Esophagus muscularis mucosa (tissue), 4 donors: ENCODE measurements at places on chromosomes 1 and 21.
A peak's percentile ranks its signal among the peaks of the same experiment; 100 is the strongest.

- DNase-seq: no peak
These were observed 9.3 kb downstream of the HNRNPU start for GRCh38 chr1:244854865-244855578.

- DNase-seq: no peak
These were observed 12.1 kb downstream of the ADARB1 start for GRCh38 chr21:45086337-45086958.

- DNase-seq: no peak
These were observed 46.5 kb downstream of the EDEM3 start for GRCh38 chr1:184708084-184708676.

- DNase-seq: no peak
These were observed 34.4 kb downstream of the CAPZB start for GRCh38 chr1:19450811-19451515.

- DNase-seq: no peak
These were observed 26.4 kb downstream of the SPATA21 start for GRCh38 chr1:16410803-16411202.

DNA sequence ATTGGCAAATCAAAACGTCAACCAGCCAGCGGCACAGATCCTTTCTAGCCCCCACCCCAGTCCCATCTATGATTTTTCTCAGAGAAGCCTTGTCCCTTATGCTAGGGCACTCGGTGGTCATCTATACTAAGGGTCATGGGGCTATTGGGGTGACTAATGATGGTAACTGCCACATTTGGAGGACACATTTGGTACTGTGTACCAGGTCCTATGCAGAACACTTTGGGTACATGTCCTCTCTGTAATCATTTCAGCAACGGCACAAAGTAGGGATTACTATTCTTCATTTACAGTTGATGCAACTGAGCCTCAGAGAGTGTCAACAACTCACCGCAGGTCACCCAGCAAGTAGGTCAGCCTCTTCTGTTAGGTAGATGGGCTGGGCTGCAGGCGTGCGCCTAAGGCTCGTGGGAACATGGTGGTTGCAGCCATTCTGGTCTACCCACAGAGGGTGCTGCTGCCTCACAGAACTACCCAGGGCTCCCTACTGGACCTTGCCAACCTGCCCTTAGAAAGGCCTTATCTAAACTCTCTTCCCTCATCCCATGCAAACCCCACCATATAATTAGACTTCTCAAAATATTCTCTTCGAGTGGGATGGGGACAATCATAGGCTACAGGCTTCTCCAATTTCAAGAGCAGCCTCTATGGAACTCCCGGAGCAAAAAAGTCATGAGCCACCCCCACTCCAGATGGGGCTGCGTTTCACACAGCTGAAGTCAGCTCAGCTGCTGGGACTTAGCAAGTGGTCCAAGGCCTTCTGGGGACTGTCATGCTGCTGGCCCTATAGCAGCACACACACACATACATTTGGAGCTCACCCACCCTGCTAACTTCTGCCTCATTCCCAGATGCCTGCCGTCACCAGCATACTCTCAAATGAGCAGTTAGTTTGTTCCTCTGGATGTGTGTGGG, 5.8 kb upstream of the SDHB start:
- DNase-seq: no peak

DNA sequence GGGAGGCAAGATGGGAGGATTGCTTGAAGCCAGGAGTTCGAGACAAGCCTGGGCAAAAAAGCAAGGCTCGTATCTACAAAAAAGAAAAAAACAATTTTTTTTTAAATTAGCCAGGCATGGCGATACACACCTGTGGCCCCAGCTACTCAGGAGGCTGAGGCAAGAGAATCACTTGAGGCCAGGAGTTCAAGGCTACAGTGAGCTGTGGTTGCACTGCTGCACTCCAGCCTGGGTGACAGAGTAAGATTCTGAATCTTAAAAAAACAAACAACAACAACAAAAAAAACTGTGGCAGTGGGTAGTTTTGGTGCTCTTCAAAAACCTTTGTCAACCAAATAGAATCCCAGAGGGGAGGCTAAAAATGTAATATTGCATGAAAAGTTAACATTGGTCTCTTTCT, 734 bp downstream of the PTPN22 start:
- DNase-seq: no peak

DNA sequence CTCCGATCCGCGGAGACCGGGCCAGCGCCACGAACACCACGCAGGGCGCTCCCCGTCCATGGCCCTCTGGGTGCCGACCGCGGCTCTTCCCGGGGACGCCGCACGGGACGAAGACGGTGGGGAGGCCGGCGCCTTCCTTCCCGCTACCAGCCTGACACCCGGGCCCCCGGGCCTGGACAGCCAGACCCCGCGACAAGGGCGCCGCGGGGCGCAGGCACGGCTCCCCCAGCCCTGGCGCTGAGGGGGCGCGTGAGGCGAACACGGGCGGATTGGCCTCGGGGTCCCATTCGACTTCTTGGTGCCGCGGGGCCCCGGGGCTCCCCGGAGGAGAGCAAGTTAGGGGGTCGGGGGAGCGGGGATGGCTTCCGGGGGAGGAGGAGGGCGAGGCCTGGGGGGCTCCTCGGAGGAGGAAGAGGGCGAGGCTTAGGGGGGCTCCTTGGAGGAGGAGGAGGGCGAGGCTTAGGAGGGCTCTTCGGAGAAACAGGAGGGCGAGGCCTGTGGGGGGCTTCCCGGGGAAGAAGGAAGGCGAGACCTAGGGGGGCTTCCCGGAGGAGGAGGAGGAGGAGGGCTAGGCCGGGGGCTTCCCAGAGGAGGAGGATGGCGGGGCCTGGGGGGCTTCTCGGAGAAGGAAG, 537 bp upstream of the KLHL17 start:
- DNase-seq: no peak

GRCh38 chr1:31830511-31830910, 14.7 kb upstream of the SPOCD1 start:
- DNase-seq: peak; percentile 78

DNA sequence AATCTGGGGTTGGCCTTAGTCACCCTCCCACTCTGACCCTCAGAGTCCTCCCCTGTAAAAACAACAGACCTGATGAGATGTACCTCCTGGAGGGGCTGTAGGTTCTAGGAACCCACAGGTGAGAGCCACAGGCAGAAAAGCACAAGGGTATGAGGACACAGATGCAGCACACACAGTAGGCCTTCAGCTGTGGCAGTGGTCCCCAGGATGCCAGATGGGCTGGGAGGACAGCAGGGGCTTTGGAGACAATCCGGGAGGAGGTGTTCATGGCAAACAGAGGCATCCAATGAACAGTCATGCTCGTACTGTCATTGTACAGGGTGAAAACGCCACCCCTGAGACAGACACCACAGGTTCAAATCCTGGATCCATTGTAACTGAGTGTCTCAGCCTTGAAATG, 463.1 kb downstream of the MATN1 start:
- no peak for DNase-seq

GRCh38 chr21:31667639-31668038, 8.1 kb downstream of the SOD1 start:
- DNase-seq: no peak
